ENCODE measurements at places on chromosomes 2 and 18. TPM values are rescaled to one million over a fixed set of nuclear protein-coding genes. Genes with fewer than 3 reads are reported as not detected.

CHRNG gene
- not detected for total RNA-seq

RAB27B gene
- total RNA-seq, result 0.45 TPM

CENPA gene
- 23.6 TPM for total RNA-seq

TGFA gene
- not detected for total RNA-seq

ANKMY1 gene
- 24.8 TPM for total RNA-seq

DNA sequence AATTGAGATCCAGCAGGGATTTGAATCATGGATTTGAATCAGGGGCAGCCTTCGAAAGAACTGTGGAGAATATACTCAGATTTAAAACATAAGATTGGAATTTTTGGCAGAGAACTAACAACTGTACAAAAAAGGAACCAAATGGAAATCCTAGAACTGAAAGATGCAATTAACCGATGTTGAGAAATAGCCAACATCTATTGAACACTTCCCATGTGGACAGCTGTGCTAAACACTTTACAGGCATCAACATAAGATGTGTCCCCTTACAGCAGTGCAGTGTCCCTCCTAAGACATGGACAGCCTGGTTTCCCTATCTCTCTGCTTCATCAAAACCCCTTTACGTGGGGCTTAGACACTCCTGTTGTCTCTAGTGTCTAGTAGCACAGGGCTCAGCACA lies 3.7 kb upstream of the IL1RN start:
- DNase-seq, result no peak

GRCh38 chr18:73235491-73235890 lies 367.7 kb upstream of the NETO1 start:
- DNase-seq, result no peak

- no peak for DNase-seq
Observed at GRCh38 chr2:69618362-69618761, 25.2 kb downstream of the AAK1 start.

DNA sequence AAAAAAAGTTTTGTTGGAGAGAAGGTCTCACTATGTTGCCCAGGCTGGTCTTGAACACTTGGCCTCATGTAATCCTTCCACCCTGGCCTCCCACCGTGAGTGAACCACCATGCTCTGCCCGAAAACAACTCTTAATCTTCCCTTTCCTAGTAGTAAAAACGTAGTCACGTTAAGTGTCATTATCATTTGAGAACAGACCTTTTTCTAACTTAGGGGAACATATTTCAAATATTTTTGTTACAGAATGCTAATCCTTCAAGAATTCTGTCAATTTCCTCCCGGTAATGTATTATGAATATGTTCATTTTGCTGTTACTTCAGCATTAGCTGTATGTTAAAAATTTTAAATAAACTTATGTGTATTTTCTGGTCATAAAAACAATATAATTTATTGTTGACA lies 49.7 kb downstream of the MTA3 start:
- no peak for DNase-seq

DNA sequence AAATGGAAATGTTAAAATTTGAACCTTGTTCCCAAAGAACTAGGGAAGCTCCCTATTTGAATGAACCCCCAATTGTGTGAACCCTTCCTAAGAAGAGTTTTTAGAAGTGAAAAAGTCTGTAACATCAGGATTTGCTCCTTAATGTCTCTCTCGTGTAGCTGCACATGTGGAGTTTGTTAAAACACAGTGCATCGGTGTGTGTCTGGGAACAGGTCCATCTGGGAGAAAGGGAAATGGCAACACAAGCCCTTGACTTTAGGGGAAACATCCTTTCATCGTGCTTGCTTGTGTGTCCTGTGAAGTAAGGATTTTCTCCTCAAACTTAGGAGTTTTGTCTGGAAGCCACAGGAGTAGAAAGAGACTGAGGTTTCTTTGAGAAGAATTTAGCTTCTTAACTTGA lies 203.9 kb downstream of the PRKCE start:
- DNase-seq, result no peak

DNA sequence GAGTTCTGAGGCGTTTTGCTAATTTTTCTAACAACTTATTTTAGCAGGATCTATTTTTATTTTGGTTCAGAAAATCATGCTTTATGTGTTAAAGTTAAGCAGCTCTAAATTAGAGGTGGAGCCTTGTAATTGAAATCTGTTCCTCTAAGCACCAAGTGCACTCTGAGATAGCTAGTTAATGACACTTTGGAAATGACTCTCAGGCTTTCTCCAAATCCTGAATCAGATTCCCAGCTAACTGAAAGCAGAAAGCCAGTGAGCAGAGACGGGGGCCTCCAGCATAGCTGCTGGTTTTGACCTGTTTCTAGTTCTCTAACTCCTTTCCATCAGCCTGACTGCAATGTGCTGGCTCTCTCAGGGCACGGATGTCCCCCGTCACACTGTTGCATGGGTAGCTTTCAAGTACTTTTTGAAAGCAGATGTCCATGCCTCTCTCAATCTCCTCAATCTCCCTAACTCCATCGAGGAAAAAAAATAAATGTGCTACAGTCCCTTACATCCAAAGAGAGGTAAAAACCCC lies 326.5 kb downstream of the SATB2 start:
- DNase-seq, result no peak

DNA sequence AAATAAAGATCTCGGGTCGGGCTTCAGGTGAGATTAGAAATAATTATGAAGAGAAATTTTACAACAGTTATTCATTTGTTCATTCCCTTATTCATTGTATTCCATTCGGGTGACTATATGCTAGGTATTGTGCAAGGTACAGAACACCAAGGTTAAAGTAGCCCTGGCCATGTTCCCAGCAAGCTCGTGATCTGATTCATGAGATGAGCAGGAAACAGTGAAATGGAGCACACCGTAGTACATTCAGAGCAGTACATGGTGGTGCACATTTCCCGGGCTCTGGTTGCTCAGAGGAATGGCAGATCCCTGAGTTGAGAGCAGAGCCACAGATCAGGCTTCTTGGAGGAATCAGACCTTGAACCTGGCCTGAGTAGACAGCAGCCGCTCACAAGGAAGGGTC lies 87.7 kb downstream of the PRKRA start:
- no peak for DNase-seq

DNA sequence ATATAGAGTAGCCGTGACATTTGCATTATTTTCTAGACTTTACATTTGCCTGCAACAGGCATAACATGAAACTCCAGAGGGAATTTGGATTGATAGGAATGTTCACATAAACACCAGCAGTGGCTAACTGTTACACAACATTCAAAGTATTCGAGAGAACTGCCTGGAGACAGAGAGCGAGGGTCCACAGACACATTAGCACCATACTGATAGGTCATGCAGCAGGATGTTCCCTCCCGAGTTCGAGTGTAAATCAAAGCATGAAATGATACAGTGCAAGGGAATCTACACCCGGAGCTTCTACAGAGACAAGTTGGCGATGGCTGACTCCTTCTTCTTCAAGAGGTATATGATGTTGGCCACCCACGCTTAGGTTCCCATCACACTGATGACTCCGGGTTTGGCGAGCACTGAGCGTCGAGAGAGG lies 89.5 kb downstream of the COL6A3 start:
- no peak for DNase-seq

GRCh38 chr2:38016219-38016618 lies 59.7 kb downstream of the CYP1B1 start:
- no peak for DNase-seq

GRCh38 chr2:223003191-223003590 lies 48.8 kb upstream of the KCNE4 start:
- no peak for DNase-seq

DNA sequence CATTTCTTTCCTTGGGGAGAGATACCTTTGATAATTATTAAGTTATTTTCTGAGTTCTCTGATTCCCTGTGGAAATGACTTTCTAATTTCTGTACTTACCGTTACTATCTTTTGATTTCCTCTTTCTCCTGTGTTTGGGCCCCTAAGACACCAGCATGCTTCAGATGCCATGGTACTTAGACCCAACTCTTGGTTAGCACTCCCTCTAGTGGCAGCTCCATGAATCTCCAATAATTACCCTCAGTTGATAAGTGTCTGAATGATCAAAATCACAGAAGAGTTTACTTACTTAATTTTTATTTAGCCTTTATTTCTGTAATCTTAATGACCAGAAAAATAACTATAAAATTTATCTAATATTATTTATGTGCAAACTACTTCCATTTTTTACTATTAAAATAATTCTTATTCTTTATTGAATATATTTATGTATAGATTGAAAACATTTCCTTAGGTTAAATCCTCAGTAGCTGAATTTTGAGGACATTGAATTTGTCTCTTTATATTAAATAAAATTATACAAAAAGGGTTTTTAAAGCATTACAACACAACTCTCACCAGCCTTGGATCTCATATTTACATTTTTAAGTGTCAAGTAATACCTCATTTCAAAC lies 300.4 kb downstream of the KCNS3 start:
- peak; percentile 78 for DNase-seq
